ENCODE measurements at places on chromosomes 11 and 22.

- no peak for DNase-seq
These were observed 1.4 kb upstream of the TMEM134 start for GRCh38 chr11:67470337-67471002.

DNA sequence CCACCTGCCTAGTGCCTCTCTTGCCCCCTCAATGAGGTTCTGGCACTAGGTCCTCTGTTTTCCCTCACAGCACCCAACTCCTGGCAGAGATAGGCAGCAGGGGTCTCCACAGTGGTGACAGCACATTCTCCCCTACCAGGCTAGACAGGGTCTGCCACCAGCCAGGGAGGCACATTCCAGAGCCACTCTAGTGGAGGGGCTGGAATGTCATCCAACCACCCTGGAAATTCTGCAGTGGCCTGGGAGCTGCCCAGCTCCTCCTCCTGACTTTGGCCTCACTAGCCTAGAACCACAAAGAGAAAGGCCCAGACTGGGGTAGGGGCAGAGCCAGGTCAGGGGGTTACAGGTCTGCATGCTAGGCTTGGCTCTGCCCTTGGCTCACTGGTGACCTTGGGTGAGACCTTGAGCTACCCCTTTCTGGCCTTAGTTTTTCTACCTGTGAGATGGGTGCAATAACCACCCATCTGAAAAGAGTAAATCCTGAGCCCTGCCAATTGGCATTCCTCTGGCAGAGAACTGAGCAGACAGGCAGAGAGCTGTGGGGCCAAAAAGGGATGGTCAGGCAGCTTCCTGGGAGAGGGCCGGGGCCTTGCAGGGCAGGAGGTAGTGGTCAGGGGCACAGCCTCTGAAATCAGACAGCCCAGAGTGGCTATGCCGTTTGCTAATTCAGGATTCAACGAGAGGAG is 7.1 kb downstream of the P2RY2 start:
- DNase-seq = no peak

GRCh38 chr11:118233377-118233776 is 8.6 kb upstream of the JAML start:
- DNase-seq = no peak

- no peak for DNase-seq
These were observed 52.5 kb downstream of the C22orf31 start for GRCh38 chr22:29009148-29009547.

GRCh38 chr11:14593671-14594070 is 49.9 kb upstream of the PDE3B start:
- no peak for DNase-seq

- DNase-seq = no peak
These were observed 7.8 kb downstream of the DSCAML1 start for GRCh38 chr11:117789241-117789640.

Measured in hippocampal formation (tissue), 2 donors.